ENCODE measurements at places on chromosomes 16 and 17.

DNA sequence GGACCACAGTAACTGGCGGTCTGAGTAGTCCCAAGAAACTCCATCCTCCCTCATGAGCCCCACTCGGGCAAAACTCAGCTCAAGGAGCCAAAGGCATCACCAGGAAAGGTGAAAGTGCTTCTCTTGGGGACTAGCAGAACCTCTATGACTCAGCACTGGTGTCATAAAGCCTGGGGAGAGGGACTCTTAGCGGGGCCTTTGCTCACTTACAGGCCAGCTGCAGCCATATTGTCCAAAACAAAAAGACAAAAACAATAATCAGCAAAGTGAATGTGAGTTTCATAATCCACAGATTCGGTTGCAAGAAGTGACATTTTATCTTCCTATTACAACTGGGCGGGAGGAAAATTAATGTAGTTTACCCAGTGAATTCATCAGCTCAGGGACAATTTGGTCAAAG is at the start of gene TEKT5:
Gene TEKT5 (minus strand): TSS at position 101 of the 400 bp plus-strand sequence. CDS start 57 bp downstream, at position 44.
- DNase-seq = no peak

- no peak for DNase-seq
Measured at GRCh38 chr17:47287639-47288038, 34.0 kb downstream of the ITGB3 start.

GRCh38 chr17:48001197-48001596 is 30.3 kb downstream of the CDK5RAP3 start:
- no peak for DNase-seq

- DNase-seq = no peak
Measured at GRCh38 chr16:15783985-15784384, 72.8 kb downstream of the MYH11 start.

- no peak for DNase-seq
Measured at GRCh38 chr16:6111390-6111789, 1013.8 kb upstream of the EEF2KMT start.

Data from activated B cell treated with CpG ODN at 0.5 μM for 24 hours (primary cell).